ENCODE measurements at places on chromosomes 2 and 18.

- no peak for DNase-seq
Observed at GRCh38 chr2:236214376-236214995, 46.3 kb upstream of the GBX2 start.

DNA sequence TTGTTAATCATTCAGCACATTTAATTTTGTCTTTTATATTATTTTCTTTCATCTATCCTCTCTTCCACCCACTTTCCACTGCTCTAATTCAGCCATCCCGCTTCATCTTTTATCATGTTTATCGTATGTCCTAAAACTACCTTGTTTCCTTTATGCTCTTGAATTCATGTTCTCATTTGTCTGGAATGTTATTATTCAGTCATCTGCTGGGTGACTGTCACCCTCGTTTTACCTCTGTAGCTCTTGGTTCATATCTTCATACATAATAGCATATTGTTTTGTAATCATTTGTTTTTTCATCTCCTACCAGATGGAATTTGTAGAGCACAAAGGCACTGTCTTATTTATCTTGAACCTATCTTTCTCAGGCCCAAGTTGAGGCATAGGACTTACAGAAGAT is 37.0 kb downstream of the SMCHD1 start:
- no peak for DNase-seq

DNA sequence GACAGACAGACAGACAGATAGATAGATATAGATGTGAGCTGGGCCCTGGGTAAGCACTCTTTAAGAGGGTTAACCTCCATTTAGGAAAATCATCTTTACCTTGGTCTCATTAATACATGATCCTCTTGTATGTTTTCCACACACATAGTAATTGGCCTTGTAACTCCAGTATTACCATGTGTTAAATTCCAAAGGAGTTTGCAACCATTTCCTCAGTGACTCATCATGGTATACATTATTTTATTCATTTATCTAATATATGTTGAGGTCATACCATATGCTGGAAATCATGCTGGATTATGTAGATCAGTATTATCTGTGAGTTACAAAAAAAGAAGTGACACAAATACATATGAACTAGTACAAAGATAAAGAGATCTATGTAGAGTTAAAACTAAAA is 504.3 kb downstream of the DCC start:
- DNase-seq: no peak

GRCh38 chr18:10202845-10203321 is 251.6 kb upstream of the APCDD1 start:
- no peak for DNase-seq

- no peak for DNase-seq
Observed at GRCh38 chr18:78836838-78837237, 142.8 kb upstream of the SALL3 start.

DNA sequence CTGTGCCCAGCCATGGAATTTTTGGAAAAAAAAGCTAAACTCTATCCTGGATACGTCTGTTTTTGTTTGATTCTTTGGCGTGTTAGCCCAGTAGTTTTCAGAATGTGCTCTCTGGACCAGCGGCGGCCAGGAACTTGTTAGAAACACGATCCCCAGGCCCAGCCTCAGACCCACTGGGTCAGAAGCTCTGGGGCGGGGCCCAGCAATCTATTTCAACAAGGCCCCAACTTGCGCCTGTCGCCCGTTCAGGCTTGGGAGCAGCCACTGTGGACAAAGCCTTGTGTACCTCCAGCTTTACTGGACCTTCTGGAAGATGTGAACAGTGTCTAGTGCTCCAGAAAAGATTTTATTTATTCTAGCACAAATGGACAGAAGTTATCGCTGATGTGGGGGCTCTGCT is 14.3 kb downstream of the CABLES1 start:
- no peak for DNase-seq

DNA sequence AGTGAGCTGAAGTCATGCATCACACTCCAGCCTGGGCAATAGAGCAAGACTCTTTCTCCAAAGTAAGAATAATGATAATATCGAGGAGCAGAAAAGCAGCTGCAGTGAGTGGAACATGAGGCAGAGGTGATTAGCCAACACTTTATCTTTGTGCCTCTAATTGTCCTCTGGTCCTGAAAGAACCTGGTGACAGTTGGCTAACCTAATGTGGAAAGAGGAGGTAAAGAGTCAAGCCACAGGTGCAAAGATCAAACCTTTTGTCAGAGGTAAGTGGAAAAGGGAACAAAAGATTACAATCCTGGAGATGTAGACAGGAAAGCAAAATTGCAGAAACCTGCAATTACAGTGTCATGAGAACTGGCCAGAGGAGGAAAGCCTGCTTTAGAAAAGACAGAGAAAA is 53.5 kb upstream of the LCLAT1 start:
- DNase-seq: no peak

DNA sequence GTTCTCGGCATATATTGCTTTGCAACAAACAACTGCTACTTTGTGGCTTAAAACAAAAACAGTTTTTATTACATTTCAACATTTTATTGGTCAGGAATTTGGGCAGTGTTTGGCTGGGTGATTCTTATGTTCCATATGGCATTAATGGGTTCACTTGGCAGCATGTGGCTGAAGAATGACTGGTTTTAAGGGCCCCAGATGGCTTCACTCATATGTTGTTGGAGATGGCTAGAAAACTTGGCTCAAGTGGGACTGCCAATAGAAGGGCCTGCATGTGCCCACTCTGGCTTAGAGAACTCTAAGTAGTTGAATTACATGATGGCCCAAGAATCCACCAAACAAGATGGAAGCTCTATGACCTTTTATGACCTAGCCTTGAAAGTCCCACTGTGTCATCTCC is 86.1 kb downstream of the FASTKD2 start:
- no peak for DNase-seq

DNA sequence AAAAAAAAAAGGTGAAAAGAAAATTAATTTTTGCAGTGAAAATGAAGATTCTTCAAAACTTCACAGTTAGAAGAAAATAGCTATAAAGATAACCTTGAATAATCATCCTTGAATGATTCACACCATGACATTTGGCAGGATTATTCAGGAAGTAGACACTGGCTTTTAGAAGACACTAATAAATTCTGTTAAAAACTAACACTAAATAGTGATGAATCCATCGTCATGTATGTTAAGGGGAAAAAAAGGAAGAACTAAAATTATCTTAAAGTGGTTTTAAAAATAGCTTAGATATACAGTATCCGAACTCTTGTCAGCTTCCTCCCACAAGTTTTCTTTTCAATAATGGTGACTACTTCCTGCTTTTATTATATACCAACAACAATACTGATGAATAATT is 10.2 kb downstream of the USP37 start:
- no peak for DNase-seq

DNA sequence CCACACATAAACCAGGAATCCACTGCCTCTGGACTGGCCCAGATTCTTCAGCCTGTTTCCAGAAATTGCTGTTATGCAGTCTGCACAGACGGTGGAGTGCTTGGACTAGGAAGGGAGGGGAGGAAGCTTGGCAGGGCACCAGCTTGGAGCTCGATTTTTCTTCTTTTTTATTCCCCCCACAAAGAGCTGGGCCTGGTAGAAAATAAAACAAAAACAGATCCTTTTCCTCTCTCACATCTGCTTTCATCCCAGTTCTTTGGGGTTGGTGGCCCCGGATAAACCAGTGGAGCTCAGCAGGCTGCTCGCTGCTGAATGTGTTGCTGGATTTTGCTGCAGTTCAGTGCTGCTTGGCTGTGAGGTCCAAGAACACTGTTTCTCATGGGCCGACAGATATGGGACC is 16.0 kb downstream of the LRRTM1 start:
- no peak for DNase-seq

- DNase-seq: no peak
Observed at GRCh38 chr2:171315781-171316180, 118.0 kb downstream of the METTL8 start.

DNA sequence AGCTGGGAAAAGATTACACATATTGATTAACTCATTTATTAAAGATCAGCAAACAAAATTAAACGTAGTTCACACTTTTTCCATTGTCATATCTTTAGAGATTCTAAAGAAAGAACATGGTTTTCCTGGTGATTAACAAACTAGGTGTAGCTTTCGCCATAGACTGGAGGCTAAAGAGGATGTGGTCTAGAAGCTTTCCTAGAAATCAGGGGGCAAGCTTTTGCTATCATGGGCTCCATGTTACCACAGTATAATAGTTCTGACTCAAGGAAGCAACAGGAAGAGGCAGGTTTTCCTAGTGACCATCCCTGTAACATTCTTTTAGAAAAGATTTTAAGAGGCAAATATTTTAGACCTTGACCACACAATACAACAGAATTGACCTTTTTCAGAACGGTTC is 232.7 kb downstream of the METTL4 start:
- no peak for DNase-seq

DNA sequence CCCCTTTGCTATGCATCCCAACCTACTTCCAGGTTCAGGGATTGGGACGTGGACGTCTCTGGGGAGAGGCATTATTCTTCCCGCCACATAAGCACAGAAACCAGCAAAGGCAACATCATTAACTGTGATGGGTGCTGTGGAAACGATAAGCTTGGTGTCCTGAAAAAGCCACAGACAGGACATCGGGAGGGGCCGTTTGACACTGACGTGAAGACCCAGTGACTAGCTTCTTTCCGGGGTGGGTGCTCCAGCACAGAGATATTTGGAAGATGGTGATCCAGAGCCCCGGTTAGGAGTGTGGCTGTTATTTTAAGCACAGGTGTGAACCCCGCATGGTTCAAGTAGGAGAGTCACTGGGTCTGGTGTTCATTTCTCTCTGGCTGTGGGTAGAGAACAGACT is 163.8 kb upstream of the HDAC4 start:
- no peak for DNase-seq

DNA sequence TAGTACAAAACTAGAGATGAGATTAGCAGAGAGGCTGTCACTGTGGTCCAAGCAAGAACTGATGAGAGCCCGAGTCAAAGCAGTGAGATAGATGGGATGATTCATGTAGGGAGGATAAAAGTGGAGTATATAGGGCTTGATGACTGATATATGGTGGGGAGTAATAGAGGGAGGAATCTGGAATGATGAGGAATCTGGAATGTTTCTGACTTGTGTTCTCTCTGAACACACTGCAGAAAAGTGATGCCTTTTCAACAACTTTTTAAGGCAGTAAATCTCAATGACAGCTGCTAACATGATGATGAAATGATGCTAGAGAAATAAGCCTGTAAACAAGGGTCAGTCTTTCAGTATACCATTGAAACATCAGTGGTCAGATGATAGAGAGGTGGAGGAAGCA is 143.5 kb upstream of the SP5 start:
- no peak for DNase-seq

- DNase-seq: no peak
Observed at GRCh38 chr2:36729067-36729466, 32.6 kb downstream of the VIT start.
